ENCODE measurements at places on chromosomes 6 and 20.

- DNase-seq = no peak
Measured at GRCh38 chr6:129845696-129846095, 15.4 kb downstream of the TMEM244 start.

DNA sequence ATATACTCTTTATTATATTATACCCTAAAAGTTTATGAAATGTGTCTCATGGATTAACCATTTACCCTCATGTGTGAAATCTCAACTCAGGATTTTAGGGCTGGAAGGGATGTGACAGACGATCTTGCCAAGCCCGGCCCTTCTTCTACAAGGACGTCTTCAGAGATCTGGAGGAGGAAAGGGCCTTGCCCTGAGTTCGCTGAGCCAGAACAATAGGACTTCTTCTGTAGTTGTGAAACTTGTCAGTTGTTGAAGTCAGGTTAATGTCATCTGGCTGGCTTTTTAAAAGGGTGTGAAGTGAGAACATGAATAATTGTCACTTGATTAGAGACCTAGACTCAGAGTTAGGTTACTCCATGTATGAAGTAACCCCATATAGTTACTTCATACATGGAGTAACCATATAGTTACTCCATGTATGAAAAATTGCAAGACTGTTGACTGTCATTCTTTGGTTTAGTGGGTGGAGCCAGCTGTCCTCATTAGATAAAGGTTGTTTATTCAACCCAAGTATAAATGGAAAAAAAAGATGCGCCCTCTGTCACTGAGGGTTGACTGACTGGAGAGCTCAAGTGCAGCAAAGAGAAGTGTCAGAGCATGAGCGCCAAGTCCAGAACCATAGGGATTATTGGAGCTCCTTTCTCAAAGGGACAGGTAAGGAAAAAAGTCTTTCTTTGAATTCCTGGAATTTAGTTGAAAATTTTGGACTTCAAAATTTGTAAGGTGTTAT, at the start of gene ARG1:
Gene ARG1 (plus strand): TSS at position 541 of the 730 bp plus-strand sequence. CDS start 57 bp downstream, at position 598.
- no peak for DNase-seq

DNA sequence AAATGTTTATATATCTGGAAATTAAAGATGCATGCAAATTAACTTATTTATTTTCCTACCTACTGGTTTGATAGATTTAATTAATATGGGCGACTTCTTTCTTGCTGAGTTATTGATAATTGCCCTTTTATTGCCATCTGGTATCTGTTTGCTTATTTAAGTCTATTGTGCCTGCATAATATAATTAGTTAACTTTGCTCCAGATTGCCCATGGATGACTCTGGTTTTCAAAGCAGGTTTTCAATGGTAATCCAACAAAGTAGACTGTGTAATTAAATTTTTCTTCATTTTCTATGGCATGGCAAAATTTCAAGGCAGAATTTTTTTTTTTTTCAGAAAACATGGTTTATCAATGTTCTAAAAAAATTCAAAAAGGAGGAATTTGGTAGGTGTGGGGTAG, 1092.0 kb downstream of the GRIK2 start:
- DNase-seq = no peak

GRCh38 chr6:162736961-162737360, 9.2 kb downstream of the PACRG start:
- DNase-seq = peak; percentile 14

DNA sequence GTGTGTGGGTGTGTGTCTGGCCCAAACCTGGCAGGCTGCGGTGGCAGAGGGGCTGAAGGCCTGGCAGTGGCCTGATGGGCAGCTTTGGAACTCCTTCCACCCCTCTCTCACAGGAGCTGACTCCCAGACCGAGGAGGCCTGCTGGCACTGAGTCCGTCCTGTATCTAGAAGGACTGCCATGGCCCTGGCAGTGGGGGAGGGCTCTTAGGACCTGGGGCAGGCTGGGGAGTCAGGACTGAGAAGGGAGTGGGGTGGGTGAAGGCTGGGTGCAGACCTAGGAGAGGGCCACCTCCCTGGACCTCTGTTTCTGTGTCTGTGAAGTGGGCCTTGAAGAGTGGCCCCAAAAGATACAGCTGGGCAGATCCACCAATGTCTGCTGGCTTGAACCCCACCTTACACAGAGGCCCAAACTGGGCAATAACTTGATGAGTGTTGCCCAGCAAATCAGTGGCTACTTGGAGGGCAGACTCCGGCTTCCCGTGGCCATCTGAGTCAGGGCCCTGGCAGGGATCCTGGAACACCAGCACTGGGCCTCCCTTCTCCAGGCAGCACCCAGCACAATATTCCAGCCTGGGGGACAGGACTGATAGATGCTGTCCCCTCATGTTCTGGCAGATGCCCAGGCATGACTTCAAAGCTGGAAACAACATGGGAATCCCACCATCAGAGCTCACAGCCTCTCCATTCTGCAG, 46.7 kb upstream of the BLCAP start:
- no peak for DNase-seq

DNA sequence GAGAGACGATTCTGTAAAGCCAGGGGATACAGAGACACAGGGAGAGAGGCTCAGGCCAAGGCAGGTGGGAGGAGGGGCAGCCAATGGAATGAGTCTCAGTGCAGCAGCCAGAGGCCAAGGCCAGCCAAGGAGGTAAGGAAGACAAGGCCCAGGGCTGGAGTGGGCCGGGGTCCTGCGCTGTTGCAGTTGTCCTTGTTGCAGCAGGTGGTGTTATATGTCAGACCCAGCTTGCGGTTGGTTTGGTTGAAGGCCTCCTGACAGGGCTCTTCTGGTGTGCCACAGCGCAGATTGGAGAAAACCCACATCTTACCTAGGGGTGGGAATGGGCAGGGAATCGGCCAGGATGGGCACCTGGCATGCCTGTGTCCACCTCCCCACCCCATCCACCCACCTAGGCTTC, 2.5 kb downstream of the LY6G6C start:
- DNase-seq = no peak

GRCh38 chr6:148912252-148912651, 165.4 kb downstream of the UST start:
- no peak for DNase-seq

DNA sequence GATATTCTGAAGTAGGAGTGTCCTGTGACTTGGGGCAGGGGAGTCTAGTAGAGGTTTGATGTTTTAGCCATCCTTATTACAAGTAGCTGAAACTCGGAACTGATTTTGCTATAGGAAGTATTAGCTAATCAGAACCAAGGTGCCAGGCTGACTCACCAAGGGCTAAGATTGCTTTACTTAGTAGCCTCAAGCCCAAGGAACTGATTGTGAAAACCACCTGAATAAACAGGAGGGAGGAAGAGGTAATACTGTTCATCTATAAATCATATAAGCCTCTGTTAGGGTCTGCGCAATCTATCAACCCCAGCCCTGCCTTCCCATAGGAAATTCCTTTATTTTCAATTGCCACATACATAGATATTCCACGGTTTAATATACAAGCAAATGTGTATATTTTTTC, 54.4 kb downstream of the GNAS start:
- DNase-seq = no peak

- DNase-seq = no peak
Measured at GRCh38 chr6:24933868-24934401, 1.8 kb downstream of the RIPOR2 start.

- no peak for DNase-seq
Measured at GRCh38 chr6:152012227-152012626, 204.7 kb downstream of the ESR1 start.

DNA sequence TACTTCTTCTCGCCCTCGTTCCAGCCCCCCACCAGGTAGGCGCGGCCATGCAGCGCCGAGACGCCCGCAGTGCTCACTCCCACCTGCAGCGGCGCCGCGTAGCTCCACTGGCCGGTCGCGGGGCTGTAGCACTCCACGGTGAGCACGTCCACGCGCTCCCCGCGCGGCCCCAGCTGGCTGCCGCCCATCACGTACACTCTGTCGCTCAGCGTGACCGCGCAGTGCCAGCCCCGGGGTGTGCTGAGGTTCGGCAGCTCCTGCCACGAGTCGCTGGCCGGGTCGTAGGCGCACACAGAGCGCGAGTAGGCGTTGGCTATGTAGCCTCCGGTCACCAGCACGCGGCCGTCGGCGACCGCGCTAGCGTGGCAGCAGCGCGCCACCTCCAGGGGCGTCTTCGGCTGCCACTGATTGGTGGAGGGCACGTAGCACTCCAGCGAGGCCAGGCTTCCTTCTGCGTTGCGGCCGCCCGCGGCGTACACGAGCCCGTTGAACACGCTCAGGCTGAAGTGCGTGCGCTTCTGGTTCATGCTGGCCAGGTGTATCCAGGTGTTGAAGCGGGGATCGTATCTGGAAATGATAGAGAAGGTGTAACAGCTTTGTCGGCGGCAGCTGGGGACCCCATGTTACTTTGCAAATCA, 13.7 kb downstream of the KLHL31 start:
- DNase-seq = peak; percentile 90

GRCh38 chr20:62587757-62588402, 54.4 kb upstream of the SLCO4A1 start:
- no peak for DNase-seq

DNA sequence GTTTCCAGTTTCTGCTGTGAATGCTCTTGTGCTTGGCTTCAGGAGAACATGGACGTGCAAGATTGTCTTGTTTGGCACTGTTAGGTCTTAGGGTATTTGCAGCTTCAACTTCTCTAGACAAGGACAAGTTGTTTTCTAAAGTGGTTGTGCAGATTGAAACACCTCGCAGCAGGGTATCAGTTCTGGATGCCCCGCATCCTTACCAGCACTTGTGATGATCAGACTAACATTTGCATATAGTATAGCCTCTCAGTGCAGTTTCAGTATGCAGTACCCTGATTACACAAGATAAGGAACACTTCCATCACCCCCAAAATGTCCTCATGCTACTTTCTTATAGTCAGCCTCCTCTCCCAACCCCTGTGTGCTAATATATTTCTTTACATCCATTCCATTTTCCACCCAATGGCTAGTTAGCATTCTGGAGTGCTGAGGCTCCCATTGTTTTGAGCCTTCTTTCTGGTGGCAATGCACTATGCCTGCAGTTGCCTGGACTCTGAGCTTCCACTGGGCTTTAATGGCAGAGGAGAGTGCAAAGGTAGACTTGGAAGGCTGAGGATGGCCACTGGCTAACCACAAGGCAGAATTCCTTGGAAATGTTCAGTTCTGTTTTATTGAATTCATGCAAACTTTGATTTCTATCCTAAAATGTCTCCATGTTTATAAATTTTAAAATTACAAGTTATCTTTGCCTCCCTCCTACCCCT, 35.4 kb downstream of the KIF3B start:
- no peak for DNase-seq

DNA sequence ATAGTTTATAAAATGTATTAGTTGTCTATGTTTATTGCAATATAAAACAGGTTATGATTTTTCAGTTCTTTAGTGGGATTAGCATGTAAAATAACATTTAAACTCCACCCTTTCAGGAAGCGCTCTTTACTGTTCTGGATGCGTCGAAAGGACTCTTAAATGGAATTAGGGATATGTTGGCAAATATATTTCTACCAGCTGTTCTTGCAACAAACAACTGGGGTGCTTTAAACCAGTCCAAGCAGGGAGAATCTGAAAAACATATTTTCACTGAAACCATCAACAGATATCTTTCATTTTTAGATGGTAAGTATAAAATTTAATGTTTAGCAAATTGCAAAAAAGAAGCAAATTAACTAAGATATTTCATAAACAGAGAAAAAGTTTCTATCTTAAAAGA, 21.8 kb downstream of the DNAH8 start:
- no peak for DNase-seq

- no peak for DNase-seq
Measured at GRCh38 chr6:41690541-41691330, 44.7 kb downstream of the TFEB start.

DNA sequence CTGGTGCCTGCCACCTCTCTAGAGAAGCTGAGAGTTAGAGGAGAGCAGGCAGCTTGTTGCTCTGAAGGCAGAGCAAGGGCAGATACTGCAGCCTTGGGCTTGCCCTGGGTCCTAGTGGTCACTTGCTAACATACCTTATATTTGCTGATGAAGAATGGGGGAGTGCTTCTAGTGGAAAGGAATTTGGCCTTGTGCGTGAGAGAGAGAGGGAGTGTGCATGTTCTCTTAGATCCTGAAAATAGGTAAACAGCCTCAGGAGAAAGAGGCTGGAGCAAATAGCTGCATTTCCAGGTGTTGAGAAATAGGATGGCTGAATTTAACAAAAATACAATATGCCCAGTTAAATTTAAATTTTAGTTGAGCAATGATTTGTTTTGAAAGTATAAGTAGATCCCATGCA, 724.5 kb upstream of the FLRT3 start:
- no peak for DNase-seq

DNA sequence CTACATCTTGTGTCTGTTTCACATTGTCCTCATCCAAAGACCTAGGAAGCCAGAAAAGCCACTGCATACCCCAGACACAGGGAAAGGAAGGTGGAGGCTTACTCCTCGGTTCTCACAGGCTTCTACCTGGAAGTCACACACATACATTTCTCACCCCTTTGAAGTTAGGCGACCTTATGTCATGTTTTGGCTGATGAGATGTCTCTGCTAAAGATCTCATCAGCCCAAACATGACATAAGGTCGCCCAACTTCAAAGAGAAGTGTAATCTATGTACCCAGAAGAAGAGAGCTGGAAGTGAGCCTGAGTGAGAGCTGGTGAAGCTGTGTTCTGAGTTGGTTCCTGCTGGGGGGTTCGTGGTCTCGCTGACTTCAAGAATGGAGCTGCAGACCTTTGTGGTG, 47.5 kb upstream of the SLC22A23 start:
- no peak for DNase-seq

DNA sequence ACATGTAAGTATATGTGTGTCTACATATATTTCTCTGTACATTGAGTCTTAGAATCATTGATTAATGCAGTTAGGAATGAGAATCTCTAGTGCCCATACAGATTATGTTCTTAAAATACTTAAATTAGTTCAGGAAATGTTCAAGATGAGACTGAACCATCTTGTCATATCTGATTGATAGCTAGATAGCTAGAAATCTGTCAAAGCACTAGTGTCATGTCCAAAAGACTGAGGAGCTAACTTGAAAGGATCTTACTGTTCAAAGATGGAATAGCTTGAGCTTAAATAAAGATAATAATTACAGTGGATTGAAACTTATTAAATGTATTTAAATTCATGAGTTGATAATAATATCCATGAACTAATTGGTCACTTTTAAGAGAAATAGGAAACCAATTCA, 191.7 kb upstream of the TCF21 start:
- no peak for DNase-seq

DNA sequence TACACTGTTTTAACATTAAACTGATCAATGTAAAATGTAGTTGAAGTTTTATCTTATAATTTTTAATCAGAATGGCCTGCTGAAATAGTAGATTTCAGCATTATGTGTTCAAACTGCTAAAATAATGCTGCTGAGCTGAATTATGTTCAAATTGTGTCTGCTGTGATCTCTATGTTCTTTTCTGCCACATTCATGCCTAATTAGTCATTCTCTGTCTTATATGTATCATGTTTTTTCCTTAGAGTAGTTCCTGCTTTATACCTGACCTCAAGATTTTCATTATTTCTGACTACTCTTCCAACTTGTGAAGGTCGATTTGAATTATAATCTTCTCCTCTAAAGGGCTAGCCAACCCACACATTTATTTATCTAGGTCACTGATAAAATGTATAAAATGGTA, 476.7 kb upstream of the EPHA7 start:
- no peak for DNase-seq

GRCh38 chr20:6094063-6094462, 28.8 kb downstream of the FERMT1 start:
- DNase-seq = no peak

GRCh38 chr20:46406986-46407670, 713 bp upstream of the ELMO2 start:
- peak; percentile 80 for DNase-seq

- DNase-seq = no peak
Measured at GRCh38 chr20:3933218-3933617, 44.0 kb downstream of the PANK2 start.
